ENCODE measurements at places on chromosomes 4 and X. TPM values are rescaled to one million over a fixed set of nuclear protein-coding genes. Genes with fewer than 3 reads are reported as not detected.

DNA sequence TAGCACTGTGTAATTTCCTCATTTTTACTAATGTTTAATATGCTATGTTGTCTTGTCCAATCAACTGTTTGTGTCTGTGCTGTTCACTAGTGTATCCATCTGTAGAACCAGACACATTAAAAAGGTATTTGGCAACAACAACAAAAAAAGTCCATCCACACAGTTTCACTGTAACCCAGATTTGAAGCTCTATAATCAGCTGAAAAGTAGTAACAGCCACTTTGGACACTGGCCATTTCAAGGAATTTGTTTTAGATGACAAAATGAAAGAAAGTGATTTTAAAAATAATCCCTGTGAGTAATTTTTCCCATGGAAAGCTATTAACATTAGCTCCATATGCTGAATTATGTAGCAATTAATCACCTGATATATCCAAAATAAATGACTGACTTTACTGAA lies 2.2 kb upstream of the FBXL5 start:
- DNase-seq = no peak

DNA sequence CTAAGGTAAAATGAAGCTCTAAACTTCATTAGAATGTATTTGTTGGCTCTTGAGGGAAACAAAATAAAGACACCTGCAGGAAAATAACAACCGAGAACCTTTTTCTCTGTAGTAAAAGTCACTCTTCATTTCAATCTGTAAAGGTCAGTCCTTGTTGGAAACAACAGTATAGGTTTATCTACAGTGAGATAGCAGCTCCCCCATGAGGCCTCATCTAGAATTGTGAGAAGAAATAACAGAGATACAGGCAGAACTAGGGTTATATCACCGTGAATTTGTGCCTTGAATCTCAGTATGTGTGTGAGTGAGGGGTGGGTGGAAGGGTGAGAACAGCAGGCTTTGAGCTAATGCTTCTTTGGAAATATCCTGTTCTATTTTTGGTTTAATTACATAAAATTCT lies 107.8 kb upstream of the FMR1 start:
- peak; percentile 18 for DNase-seq

GRCh38 chr4:55347610-55348228 lies 1.7 kb downstream of the SRD5A3 start:
- peak; percentile 16 for DNase-seq

- DNase-seq = peak; percentile 38
These were observed 53.4 kb upstream of the TRPC3 start for GRCh38 chr4:122005064-122005755.

The NAP1L5 gene
- total RNA-seq = not detected

DNA sequence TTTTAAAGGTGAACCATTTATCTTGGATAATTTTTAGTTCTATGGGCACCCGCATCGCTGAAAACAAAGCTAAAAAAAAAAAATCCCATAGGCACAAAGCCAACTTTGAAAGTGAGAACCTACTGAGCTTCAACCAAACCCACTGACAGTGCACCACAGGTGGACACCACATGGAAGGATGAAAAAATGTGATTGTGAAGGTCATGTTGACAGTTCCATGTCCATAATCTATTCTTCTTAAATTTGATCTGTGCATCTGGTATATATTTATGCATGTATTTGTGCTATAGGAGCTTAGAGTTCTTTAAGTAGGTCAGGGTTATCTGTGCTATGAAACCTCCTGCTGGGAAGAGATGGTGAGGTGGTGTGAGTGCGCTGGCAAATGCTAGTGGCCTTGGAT lies 374.3 kb downstream of the SPRY1 start:
- no peak for DNase-seq

- DNase-seq = no peak
These were observed at the start of gene TLL1 for GRCh38 chr4:165872461-165873297. Gene TLL1 (plus strand): TSS chr4:165873237. CDS start chr4:165873905, 668 bp downstream.
